Subcutaneous adipose tissue (tissue), 4 donors: ENCODE measurements at places on chromosomes 11 and 22. TPM values are rescaled to one million over a fixed set of nuclear protein-coding genes. Genes with fewer than 3 reads are reported as not detected.

The FOLR1 gene
- not detected for total RNA-seq

The JHY gene
- 22.5 TPM for total RNA-seq

The RNF215 gene
- 2.1 TPM for total RNA-seq

The CALCB gene
- total RNA-seq = 0.34 TPM

The MIAT gene
- 0.66 TPM for total RNA-seq

The LYVE1 gene
- 110 TPM for total RNA-seq

The TMEM151A gene
- total RNA-seq = not detected

The ELFN2 gene
- not detected for total RNA-seq

The CRYBB2 gene
- not detected for total RNA-seq

The TEX12 gene
- not detected for total RNA-seq

The FGF4 gene
- not detected for total RNA-seq

The POU2AF1 gene
- 2.1 TPM for total RNA-seq

The PKDREJ gene
- total RNA-seq = 0.22 TPM

The CLMP gene
- 205 TPM for total RNA-seq

The FADD gene
- 20.7 TPM for total RNA-seq

The ADAMTS8 gene
- not detected for total RNA-seq

The OR2D2 gene
- not detected for total RNA-seq

The THYN1 gene
- total RNA-seq = 54.9 TPM

The SYT8 gene
- not detected for total RNA-seq

The OR52I1 gene
- total RNA-seq = not detected

The ZNF202 gene
- 7.8 TPM for total RNA-seq

The CARNS1 gene
- total RNA-seq = 0.38 TPM

The CTSW gene
- total RNA-seq = 2.9 TPM

The NF2 gene
- total RNA-seq = 18.9 TPM

The TRPC6 gene
- 6.5 TPM for total RNA-seq

The SERPING1 gene
- 599 TPM for total RNA-seq

The KDM4E gene
- not detected for total RNA-seq

The SLC22A6 gene
- not detected for total RNA-seq

The PLEKHA7 gene
- 14.7 TPM for total RNA-seq

The MICALL1 gene
- 6.4 TPM for total RNA-seq

The C11orf91 gene
- total RNA-seq = not detected

The DNAJB7 gene
- total RNA-seq = not detected

The SLC17A6 gene
- total RNA-seq = not detected

The SGSM1 gene
- under 0.01 TPM for total RNA-seq

The E2F8 gene
- 0.34 TPM for total RNA-seq

The INPP5J gene
- total RNA-seq = not detected
